ENCODE measurements at places on chromosomes 2 and 18.

DNA sequence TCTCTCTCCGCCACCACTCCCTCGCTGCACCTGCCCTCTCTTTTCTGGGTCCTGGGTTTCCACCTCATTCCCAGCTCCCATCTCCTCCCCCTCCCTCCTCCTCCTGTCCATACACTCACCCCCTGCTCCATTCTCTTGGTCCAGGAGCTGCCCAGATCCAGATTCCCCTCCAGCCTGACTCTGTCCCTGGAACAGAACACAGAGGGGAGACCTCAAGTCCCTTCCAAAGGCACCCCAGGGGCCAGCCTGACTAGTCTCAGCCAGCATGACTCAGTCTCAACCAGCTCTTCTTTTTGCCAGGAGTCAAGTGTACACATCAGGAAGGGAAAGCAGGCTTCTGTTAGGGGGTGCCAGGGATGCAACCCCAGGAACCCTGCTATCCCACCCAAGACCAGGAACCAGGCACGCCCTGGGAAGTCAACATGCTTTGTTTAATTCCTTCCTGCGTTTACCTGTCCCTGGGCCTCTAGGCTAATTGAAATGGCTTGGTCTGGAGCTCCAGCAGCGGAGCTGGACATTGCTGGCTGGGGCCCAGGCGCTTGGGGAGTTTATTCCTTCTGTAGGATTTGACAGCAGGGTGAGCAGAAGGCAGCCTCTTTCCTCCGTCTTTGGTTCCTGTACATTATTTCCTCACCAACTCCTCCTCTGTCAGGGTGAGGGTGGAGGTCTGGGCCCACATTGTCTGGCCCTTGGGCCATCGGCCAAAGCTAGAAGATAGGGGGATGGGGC, 28.4 kb upstream of the SELENOI start:
- DNase-seq, result no peak

DNA sequence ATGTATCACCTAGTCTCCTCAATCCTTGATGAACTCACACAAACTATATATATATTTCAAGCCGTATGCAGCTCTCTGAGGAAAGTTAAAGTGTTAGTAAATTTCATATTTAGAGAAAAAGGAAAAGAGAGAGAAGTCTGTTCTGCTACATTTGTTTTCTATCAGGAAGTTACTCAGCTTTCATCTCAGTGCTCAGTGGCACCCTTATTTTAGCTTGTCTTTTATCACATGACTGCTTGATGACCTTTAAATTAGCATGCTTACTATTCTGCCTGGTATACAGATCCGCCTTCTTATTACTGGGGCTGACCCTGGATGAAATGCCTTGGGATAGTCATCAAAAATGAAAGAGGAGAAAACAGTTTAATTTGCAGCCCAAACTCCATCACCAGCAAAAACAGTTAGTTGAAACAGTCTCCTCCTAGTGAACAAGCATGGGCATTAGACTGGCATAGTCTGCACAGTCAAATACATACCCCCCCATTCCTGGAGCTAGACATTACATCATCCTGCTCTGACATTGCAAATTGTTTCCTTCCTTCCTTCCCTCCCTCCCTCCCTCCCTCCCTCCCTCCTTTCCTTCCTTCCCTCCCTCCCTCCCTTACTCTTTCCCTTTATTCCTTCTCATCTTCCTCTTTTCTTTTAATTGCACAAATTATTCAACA, 215.7 kb downstream of the TMEM182 start:
- DNase-seq, result no peak

DNA sequence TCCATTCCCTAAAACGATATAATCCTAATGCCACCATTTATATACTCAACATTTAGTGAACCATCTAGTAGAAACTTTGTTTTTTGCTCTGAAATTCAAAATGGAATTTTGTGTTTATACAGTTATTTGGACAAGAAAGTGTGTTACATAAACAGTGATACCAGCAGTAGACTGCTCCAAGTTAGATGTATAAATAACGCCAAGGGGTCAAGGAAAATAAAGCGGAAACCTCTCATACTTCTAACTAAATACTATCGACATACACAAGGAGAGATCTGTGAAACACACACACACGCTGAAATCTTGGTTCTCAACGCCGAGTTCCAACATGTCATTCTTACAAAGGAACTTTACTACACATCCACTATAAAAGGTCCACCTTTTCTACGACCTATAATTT, 1.2 kb downstream of the TXNL1 start:
- DNase-seq, result no peak

- DNase-seq, result no peak
Measured at GRCh38 chr2:13758412-13758811, 874.1 kb upstream of the LRATD1 start.

DNA sequence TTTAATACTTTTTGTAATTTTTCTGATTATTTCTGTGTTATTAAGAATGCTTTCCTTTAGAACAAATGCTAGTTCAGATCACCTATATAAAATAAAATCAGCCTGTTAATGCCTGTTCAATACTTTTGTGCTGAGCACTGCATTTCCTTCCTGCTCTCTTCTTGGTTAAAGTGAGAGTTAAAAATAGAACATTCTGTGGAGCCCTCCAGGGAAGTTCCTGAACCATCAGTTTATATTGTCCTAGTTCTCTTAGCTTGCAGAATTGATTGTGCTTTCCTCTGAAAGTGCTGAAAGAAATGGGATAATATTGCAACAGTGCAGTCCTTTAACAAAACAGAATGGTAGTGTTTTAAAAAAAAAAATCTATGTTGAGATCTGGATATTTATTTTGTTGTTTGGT, 74.6 kb upstream of the UBXN4 start:
- no peak for DNase-seq

DNA sequence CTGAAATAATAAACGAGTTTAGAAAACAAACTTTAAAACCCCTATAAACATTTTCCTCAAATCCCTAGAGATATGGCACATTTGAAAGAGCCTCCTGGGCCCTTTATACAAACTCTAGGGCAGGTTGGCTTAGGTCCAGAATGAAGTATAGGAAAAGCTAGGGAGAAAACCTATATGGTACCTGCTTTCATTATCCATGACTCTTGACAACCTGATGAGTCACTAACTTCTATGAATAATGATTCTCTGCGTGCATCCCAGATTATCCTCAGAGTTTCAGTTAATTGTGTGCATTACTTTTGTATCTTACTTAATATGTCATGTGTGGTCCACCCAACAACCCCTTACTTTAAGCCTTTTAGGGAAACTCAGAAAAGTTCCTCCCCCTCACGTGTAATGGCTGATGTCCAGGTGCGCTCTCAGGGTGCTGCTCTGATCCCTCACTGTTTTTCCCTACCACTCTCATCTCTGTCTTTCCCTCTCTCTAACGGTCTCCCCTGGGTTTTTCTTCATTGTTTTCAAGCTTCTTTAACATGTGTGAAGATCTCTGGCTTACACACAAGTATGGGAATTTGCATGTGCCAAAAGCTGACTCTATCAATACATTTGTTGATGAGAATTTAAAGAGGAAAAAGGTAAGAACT, 78.5 kb downstream of the LRP1B start:
- DNase-seq, result no peak

GRCh38 chr2:179049203-179049545, 763 bp downstream of the CCDC141 start:
- DNase-seq, result no peak

DNA sequence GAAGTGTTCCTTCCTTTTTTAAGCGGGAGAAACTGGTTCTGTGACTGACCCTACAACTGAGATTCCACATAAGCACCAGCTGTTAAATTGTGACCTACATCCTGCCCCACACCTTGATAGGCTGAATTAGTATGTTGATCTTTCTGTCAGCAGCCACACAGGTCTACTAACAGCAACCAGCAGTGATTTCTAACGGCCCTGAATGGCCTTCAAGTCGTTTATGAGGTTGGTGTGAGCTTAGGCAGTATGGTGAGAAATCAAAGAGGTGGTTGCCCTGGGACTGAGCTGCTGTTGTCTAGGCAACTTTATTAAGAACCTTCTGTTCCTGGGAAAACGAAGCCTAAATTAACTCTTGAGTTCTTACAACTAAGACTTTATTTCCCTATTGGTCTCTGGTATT, 197.2 kb upstream of the FSHR start:
- no peak for DNase-seq

GRCh38 chr2:3195641-3196476, 181.8 kb downstream of the EIPR1 start:
- DNase-seq, result no peak

Data from CD4-positive, alpha-beta T cell (primary cell).